ENCODE measurements at places on chromosomes 1 and 21.

- DNase-seq: no peak
These were observed 24.5 kb upstream of the PPP2R5A start for GRCh38 chr1:212260557-212261355.

DNA sequence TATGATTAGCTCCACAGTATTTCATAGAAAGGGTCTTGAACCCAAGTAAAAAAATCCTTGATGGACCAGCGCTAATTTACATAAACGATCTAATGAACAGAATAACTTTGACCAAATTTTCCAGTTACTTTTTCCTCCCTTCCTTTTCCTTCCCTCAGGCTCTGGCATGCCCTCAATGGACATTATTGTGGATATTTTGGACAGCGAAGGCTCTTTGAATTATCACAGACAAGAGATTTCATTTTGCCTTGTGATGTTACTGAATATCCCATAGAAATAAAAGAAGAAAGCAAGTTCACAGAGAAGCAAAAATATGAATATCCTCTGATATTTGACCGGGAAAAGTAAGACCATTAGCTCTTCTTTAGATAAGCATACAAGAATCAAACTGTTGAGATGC lies 60.3 kb upstream of the EXO1 start:
- no peak for DNase-seq

DNA sequence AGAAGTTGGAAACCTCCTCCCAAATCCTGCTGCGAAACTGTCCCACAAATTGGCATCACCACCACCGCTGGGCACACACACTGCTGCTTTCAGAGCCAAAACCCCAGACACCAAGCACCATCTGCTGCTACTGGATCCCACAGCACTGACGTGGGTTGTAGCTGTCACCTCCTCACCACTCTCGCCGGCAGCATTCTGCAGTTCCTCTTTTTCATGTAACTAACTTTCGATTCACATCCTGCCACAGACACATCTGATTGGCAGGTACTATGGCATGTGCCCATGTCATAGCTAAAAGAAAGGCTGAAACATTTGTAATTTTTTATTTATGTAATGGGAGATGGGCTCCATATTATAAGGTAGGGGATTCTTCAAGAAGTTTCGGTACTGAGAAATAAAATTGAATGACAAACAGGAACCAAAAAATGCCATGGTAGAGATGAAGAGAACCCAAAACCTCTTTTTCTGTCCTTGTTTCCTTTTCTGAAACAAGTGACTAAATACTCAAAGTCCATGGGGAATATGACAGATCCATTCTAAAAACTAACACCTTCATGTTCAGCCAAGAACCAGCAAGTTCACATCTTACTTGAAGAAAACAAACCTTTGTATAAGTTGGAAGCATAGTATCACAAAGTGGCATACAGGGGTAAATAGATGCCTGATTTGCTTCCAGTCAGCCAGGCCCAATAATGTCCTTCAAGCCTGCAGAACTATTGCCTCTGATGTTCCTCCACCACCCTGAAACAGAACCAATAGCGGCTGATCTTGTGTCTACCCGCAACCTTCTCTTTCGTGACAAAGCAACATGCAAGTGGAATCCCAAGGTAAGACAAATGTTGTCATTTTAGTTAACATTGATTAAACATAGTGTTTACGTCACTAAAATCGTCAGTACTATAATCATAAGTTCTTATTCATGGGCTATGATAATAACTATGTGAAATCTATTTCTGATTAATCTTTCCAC lies 26.6 kb upstream of the RGS13 start:
- DNase-seq: no peak

GRCh38 chr1:242525769-242526168 lies 1.3 kb upstream of the PLD5 start:
- DNase-seq: no peak

GRCh38 chr1:170340308-170340707 lies 191.7 kb upstream of the GORAB start:
- no peak for DNase-seq

GRCh38 chr1:111448482-111448917 lies 556 bp downstream of the WDR77 start:
- DNase-seq: no peak

DNA sequence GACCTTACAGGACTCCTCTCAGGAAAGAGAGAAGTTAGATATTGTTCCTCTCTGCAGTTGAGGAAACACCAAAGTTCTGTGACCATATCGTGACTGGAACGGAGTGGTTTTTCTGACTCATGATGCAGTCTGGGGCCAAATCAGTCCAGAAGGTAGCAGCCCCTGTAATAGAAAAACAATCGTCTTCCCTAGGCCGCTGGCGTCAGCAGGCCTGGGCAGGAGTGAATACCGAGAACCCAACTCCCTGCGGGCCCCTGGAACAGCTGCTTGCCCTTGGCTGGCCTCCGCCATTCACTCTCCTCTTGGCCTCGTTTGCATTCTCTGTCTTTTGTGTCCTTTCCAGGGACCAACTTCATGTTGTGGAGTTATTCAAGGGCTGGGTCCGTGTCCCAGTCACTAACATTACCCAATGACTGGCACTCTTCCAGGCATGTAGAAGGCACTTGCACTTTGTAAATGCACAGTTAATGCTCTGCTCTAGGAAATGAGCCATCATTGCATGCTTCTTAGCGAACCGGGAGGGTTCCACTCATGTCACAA lies 10.9 kb upstream of the CD101 start:
- DNase-seq: no peak

DNA sequence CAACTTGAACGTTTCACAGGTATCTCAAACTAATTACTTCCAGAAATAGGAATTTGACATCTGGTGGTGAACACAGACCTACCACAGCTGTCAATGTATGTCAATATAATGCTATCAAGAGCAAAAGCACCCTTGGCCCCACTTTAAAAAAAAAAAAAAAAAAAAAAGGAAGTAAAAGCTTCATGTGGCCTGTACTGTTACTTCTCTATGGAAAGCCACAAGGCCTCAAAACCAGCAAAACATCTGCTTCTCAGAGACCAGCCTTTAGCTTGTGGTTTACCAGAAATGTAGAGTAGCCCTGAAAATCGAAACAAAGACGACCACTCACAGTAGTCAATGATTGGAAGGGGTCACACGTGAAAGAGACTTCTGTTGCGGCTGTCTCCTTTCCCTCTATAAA lies 109.6 kb downstream of the SLC45A1 start:
- DNase-seq: no peak
